Activated naive CD4-positive, alpha-beta T cell (primary cell): ENCODE measurements at places on chromosomes 5 and 9.

- no peak for DNase-seq
These were observed 17.6 kb upstream of the RECK start for GRCh38 chr9:36018891-36019720.

GRCh38 chr5:178232124-178232919, at the start of gene PHYKPL:
PHYKPL (minus strand) TSS chr5:178232802; CDS start chr5:178232550, 252 bp downstream.
- peak; percentile 50 for DNase-seq

GRCh38 chr9:93669116-93669957, 93.0 kb downstream of the PHF2 start:
- no peak for DNase-seq

DNA sequence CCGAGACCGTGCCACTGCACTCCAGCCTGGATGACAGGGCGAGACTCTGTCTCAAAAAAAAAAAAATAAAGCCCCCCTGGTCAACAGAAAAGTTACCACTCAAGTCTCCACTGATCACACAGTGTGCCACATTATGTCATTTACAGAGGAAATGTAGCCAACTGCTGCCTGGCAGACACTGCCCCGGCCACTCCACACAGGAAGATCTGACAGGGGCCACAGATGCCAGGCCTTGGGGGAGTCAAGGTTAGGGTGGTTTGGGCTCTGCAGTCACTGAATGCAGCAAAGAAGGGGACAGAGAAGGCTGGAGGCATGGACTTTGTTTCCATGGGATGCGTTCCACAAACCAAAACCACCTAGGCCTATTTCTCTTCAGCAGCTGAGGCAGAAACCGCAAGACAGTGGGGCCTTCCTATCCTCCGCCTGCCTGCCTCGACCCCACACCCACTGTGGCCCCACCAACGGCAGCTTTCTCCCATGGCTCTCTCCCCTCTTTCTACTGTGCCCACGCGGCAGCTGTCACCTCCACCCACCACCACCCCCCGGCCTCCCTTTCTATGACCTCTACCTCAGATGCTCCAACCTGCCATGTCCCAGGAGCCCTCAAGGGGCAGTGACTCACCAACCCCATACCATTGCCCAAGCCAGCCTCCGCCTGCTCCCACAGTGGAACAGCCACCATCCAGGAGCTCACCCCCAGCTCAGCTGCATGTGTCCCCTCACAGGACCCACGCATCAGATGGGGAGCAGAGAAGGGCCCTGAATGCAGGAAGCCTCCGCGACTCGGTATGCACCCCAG, 12.4 kb downstream of the IPPK start:
- no peak for DNase-seq

DNA sequence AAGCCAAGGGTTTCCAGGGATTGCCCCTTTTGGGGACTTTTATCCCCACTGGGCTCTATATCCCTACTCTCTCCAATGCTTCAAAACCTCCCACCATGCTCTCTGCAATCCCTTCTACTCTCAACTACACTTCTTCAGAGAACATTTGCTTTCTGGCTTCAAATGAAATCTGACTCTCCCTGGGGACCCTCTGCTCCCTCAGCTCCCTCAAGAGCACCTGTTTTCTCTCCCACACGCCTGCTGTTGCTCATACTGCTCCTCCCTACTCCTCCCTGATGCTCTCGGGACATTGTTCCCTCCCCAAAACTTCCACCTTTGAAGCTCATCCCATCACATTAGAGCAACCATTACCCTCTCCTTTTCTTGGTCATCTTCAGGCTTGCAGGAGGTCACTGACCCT, 344.9 kb downstream of the CDK5RAP2 start:
- no peak for DNase-seq

DNA sequence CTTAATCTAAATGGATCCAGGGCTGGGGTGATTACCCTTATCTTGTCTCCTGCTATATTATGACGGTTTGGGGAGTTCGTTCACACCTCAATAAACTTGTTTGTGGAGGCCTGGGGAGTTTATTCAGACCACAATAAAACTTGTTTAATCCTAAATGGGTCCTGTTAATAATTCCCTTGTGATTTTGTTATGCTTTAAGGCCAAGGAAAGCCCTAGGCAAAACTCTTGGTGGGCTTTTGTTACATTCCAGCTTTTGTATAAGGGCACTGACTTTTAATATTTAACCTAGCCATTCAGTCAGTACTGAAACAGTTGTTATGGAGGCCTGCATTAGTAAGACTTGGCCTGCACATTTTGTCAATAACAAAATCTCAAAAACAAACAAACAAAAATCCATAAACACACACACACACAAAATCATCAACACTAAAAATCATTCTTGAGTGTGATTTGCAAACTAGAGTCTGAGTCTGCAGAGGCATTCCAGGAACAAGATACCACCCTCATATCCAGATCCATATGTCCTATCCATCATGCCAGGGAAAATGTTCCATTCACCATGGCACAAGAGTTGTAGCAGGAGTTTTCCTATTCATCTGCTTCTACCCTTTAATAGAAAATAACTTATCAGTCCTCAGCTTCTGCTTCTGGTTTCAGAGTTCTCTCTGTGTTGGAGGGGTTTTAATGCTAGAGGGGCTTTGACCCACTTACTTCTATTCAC, 421.7 kb downstream of the AGTPBP1 start:
- no peak for DNase-seq

DNA sequence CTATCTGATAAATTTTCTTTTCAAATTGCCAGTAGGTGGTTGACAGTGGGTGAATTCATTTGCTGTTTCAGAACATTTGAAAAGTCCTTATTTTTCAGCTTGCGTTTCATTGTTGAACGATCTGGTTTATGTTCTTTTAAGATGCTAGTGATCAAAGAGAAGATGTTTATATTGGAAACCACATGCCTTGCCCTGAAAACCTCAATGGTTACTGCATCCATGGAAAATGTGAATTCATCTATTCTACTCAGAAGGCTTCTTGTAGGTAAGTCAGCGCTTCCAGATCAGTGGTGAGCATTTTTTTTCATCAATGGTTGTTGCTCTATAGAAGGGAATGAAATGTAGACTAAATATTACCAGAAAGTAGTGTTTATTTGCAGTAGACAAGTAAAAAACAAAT, 16.6 kb upstream of the CAVIN4 start:
- no peak for DNase-seq

- no peak for DNase-seq
These were observed 5.3 kb downstream of the SLC12A7 start for GRCh38 chr5:1106385-1107166.

GRCh38 chr9:21552244-21553170, 70.4 kb upstream of the IFNE start:
- DNase-seq = no peak

DNA sequence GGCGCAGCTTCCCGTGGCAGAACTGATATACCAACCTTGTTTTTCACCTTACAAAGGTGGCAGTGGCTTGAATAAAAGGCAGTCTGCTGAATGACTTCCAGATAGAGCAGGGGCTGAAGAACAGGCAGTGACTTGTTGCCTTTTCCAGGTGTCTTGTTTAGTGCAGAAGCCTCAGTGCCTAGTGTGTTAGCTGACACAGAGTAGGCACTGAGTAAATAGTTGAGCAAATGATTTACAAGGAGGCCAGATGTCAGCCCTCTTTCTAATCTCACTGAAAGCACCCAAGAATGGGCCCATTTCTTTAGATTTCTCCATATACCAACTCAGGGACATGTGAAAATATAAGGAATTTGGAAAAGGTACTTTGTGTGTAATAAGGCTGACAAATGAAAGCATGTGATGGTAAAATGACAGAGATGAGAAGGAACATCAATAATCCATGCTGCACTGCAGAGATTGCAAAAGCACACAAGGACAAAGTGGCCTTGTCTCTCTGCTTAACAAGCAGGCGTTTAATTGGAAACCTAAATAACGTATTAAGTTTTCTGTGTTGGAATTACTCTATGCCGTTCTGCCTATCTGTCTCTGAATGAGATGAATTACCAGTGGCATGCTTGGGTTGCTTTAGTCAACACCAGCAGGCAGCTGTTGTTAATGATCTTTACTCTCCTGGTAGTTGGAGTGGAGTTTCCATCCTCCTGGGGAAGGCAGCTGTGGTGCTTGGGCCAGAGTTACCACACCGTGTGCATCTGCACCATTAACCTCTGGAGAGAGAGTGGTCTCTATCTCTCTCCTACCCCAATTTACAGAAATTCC, 360.1 kb upstream of the C9orf72 start:
- no peak for DNase-seq

DNA sequence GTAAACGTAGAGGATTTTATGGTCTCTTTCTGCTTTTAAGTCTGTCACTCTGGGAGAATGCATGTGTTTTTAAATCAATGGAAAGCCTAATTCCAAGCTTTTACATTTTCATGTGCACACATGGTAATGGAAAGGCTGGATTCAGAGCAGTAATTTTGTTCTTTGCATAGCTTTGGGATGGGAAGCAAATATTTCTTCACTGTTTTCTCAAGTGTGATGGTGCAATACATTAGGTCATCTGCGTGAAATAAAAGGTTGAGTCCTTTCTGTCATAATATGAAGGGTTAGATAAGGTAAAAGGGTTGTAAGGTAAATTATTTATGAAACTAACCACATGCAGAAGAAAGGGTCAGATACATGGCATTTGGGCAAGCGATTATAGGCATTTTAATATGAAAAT, 88.2 kb upstream of the NR3C1 start:
- no peak for DNase-seq

GRCh38 chr5:39822020-39822419, 397.2 kb upstream of the DAB2 start:
- DNase-seq = no peak

DNA sequence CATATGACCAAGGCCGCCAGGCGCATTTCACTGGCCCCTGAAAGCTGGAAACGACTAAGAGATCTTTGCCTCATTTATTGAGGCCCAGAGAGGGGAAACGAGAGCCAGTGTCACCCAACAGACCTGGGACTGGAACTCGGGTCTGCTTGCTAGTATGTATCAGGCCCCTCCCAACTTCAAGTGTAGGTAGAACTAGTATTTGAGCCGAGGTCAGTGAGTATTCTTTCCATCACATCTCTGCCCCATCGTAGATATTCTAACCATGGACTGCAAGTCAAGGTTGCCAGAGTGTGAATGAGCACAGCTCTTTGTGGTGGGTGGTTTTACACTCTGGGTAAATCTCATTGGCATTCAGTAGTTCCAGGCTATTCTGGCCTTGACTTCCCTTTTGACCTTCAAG, 42.2 kb downstream of the GPR107 start:
- no peak for DNase-seq

- peak; percentile 52 for DNase-seq
These were observed 163.9 kb downstream of the CEMIP2 start for GRCh38 chr9:71604197-71605063.

GRCh38 chr9:136923881-136924280, 20.7 kb downstream of the FBXW5 start:
- DNase-seq = no peak

DNA sequence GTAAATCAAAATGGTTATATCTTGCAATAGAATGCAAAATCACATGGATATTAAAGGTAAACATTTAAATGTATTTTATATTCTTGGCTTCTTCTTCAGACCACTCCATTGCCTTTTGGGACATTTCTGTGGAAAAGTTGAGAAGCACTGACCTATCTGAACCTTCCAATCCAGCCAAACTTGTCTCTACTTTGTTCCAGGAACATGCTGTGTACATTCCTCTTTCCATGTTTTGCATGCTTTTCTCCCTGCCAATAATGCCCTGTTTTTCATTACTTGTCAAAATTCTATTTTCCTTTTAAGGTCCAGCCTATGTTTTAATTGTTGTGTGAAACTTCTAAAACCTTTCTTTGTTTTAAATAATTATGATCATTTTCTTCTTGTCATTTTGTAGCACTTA, 28.3 kb downstream of the JAK2 start:
- DNase-seq = no peak

GRCh38 chr5:168844016-168844921, 265.1 kb upstream of the PANK3 start:
- no peak for DNase-seq

DNA sequence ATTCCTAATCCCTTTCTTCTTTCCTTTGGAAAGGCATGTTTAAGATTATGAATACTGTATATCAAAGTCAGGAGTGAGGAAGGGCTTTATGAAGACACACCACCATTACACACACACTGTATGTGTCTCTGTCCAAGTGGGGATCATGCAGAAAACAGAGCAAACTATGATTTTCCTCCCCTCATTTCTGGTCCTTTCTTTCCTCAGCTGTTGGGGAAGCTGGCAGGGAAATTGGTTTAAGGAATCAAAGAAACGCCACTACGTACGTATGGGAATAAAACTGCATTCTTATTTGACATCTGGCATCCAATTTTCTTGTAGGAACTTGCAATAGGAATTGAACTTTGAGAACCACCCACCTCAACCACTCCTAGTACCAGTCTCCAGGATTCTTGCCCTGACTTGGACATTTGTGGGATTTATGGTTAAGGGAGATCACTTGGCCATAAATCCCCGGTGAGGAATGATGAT, 125.8 kb downstream of the PDE4D start:
- no peak for DNase-seq

DNA sequence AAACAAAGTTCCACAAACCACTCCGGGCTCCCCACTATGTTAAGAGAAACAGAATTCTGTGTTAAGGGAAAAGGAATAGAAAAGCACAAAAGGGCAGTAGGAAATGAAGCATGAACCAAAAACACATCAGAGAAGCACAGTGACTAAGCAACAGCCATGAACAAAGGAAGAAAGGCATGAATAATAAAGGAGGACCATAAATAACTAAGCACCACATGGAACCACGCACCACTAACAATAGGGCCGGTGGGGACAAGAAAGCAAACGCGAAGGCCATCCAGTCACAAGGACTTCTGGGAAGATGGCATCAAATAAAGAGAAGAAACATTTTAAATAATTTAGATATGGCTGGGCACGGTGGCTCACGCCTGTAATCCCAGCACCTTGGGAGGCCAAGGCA, 18.0 kb downstream of the PRUNE2 start:
- no peak for DNase-seq

GRCh38 chr9:134917431-134918373, at the start of gene FCN1:
FCN1 (minus strand) TSS chr9:134917912; CDS start chr9:134917871, 41 bp downstream.
- no peak for DNase-seq

GRCh38 chr9:125119643-125120286, 23.6 kb downstream of the SCAI start:
- no peak for DNase-seq

GRCh38 chr5:116152169-116152568, 67.3 kb downstream of the COMMD10 start:
- DNase-seq = no peak

DNA sequence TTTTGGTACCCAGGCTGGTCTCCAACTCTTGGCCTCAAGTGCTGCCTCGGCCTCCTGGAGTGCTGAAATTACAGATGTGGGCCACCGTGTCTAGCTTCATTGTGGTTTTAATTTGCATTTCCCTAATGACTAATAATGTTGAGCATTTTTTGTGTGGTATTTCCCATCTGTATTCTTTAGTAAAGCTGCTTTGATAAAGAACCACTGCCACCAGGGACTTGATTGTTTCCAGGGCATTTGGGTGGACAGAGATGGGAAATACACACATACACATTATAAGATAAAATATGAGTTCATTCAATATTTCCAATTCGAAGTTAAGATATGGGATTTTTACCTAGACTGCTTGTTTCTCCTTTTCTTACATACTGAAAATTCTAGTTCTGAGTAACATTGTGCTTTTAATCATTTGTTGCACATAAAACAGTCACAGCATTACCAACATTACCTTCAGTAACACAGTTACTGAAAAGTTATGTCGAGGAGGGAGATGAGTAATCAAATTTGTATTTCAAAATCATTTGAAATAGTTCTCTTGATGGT, 28.9 kb downstream of the HABP4 start:
- DNase-seq = no peak
